ENCODE measurements at places on chromosomes 6 and 20.

- peaks cover 14% of the 10 kb centered on the region for H3K27me3 ChIP-seq
- no peak for DNase-seq
- H3K27ac ChIP-seq: no peak overlapping the region
- H3K4me1 ChIP-seq: peaks cover 9% of the 10 kb centered on the region
- no peaks in the 10 kb centered on the region for H3K36me3 ChIP-seq
- no peak overlapping the region for H3K4me3 ChIP-seq
Measured at GRCh38 chr6:7053125-7053774, 54.5 kb upstream of the RREB1 start.

DNA sequence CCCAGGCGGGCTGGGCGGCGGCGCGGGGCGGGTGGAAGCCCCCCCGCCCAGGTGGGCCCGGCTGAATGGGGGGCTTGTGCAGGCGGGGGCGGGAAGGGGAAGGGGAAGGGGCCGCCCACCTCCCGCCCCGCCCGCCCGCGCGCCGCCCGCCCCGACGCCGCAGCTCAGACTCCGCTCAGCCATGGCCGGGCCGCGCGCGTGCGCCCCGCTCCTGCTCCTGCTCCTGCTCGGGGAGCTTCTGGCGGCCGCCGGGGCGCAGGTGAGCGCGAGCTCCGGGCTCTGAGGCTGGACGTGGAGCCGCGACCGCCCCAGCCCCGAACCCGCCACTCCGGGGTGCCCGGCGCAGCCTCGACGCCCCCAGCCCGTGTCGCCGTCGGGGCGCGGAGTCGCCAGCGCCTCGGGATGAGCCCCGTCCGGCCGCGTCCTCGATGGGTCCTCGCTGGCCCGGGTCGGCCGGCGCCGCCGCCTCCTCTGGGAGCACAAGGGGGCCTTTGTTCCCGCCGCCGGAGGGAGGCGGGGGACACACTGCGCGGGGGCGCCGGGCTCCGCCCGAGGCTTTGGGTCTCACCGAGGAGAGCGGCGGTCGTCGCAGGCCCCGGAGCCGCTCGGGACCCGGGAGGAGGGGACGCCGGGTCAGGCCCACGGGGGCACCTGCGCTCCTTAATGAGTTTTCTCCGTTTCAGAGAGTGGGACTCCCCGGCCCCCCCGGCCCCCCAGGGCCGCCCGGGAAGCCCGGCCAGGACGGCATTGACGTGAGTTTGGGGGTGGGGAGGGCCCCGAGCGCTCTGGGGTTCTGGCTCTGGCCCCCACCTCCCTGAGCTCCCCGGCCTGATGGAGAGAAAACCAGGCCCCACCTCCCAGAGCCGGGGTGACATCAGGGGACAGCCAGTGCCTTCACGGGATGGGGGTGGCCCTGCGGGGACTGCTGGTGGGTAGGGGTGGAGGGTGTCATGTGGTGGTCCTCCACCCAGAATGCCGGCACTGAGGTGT, at the start of gene COL9A3:
Gene COL9A3 (plus strand): TSS at position 167 of the 990 bp plus-strand sequence. CDS start 15 bp downstream, at position 182.
- peaks cover 18% of the 10 kb centered on the region for H3K4me1 ChIP-seq
- DNase-seq: no peak
- no peak within 1 kb of the TSS for H3K27ac ChIP-seq
- H3K36me3 ChIP-seq: peaks cover 6% of the 10 kb centered on the region

DNA sequence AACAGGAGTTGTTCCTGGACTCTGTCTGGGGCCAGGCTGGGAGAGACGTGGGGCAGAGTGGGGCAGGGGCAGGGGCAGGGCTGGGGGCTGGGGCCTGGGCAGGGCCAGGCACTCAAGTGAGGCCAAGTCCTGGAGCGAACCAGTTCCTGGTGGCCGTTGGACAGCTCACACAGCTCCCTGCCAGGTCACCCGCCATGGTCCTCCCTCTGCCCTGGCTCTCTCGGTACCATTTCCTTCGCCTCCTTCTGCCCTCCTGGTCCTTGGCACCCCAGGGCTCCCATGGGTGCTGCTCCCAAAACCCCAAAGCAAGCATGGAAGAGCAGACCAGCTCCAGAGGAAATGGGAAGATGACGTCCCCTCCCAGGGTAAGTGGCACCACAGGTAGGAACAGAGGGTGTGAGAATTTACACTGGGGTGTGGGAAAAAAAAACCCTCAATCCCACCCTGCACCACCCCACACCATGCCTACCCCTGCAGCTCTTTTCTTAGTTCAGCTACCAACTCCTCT, at the start of gene MCCD1:
Gene MCCD1 (plus strand): TSS at position 142 of the 508 bp plus-strand sequence. CDS start 53 bp downstream, at position 195.
- no peak for DNase-seq
- no peaks in the 10 kb centered on the region for H3K27me3 ChIP-seq
- no peak within 1 kb of the TSS for H3K4me3 ChIP-seq

DNA sequence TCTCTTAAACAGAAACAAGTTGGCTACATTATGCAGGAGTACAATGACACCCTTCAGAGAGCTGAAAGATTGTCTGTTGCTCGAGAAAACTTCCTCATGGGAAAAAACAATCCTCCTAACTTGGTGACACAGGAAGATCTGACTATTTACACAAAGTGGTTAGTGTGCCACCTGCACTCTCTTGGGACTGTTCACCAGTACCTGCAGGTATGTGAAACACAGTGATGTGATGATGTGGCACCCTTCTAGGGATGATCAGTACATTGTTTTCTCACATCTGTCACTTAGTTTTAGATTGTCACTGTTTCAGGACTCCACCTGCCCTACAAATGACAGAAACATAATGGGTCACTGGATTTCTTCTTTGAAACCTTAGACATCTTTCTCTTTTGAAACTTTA, 101.8 kb downstream of the CEP57L1 start:
- H3K27me3 ChIP-seq: no peaks in the 10 kb centered on the region
- no peak overlapping the region for H3K4me3 ChIP-seq
- DNase-seq: no peak
- no peak overlapping the region for H3K27ac ChIP-seq
- H3K36me3 ChIP-seq: no peaks in the 10 kb centered on the region

DNA sequence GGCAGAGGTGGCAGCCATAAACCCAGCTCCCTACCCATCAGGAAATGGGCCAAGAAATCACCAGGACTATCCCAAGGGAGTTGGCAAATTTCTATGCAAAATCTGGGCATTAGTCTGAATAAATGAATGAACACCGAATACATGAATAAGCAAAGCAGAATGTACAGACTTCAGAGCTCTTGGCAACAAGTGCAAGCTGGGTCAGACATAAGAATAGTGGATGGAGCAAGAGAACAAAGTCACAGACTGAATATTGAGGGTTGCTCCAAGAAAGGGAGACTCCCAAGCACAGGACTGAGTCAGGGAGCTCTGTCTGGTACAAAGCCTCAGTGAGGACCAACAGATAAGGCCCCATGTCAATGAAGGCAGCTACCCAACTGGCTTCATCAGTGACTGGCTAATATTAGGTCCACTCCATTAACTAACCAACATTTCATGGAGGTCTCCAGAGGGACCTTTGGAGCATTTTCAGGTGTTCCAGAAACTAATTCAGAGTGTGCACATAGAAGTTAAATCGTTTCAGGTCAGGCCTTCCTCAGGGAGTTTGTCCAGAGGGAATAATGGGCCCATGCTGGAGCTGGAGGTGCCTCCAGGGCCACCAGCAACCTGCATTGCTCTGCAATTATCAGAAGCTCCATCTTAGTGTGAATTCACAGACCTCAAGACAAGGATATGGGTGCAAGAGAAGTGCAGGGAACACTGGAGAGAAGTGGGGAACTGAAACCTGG, 191.5 kb upstream of the RALGAPA2 start:
- H3K4me1 ChIP-seq: no peaks in the 10 kb centered on the region
- H3K27me3 ChIP-seq: peaks cover 2% of the 10 kb centered on the region
- no peaks in the 10 kb centered on the region for H3K36me3 ChIP-seq

DNA sequence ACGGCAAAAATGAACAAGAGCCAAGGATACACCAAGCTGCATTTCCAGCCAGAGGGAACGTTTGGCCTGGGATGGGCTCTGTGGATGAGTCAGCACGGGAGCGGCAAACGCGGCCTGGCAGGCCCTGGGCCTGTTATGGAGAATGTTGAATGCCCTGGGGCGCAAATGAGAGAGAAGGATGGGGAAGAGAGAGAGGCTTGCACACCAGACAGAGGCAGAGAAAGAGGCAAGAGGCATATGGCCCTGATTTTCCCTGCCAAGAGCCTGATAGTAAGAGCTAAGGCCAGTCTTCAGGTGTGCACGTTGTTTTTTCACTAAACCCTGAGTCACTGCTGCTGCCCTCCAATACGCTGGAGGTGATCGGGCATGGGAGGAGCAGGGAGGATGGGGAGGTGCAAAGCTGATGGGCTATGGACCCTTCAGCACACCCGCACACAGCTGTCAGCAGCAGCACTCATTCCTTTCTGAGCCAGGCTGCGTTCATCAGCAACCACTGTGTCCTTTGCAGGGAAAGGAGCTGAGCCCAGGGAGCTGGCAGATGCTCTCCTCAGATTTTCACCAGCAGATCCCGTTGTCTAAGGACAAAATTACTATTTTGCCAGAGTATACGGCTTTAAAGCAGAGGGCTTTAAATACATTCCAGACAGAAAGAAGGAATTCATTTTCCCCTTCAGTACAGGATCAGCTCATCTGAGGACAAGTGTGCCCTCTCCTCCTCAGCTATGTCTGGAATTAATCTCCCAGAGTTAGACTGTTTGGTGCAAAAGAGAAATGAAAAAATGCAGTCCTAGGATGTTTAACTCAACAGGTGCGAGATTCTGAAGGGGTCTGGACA, 61.7 kb upstream of the SLC22A23 start:
- no peaks in the 10 kb centered on the region for H3K36me3 ChIP-seq
- H3K4me1 ChIP-seq: no peaks in the 10 kb centered on the region
- H3K27me3 ChIP-seq: peaks cover 2% of the 10 kb centered on the region
- no peak overlapping the region for H3K27ac ChIP-seq
- no peak for DNase-seq

GRCh38 chr20:63456429-63457284, 15.8 kb downstream of the KCNQ2 start:
- peaks cover 12% of the 10 kb centered on the region for H3K4me1 ChIP-seq
- H3K36me3 ChIP-seq: no peaks in the 10 kb centered on the region
- no peak overlapping the region for H3K4me3 ChIP-seq
- no peak overlapping the region for H3K27ac ChIP-seq
- no peaks in the 10 kb centered on the region for H3K27me3 ChIP-seq
- no peak for DNase-seq

GRCh38 chr6:21193790-21194475, 399.6 kb upstream of the SOX4 start:
- no peak for DNase-seq
- no peak overlapping the region for H3K27ac ChIP-seq
- H3K4me3 ChIP-seq: no peak overlapping the region
- H3K4me1 ChIP-seq: peaks cover 8% of the 10 kb centered on the region
- H3K27me3 ChIP-seq: no peaks in the 10 kb centered on the region

DNA sequence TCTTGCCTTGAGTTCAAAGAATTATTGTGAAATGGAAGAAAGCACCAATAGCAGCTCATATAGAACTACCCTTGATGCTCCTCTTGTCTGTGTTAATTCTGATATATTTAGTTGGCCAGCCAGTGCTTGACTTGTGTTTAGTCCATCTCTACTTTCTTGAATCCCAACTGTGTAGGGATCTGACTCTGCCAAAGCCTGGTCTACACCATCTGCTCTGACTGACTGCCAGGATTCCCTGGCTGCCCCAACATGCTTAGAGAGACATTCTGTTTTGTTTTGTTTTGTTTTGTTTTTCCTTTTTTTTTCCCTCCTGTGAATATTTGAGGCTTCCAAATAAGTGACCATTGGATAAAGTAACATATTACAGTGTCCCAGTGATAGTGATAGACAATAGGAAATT, 953.7 kb upstream of the MANEA start:
- H3K4me3 ChIP-seq: no peak overlapping the region
- no peak for DNase-seq
- no peak overlapping the region for H3K27ac ChIP-seq
- H3K27me3 ChIP-seq: no peaks in the 10 kb centered on the region
- no peaks in the 10 kb centered on the region for H3K4me1 ChIP-seq
- no peaks in the 10 kb centered on the region for H3K36me3 ChIP-seq

GRCh38 chr20:2210646-2211552, 84.9 kb upstream of the TGM3 start:
- no peak for DNase-seq
- H3K4me3 ChIP-seq: no peak overlapping the region
- H3K27ac ChIP-seq: no peak overlapping the region
- H3K36me3 ChIP-seq: no peaks in the 10 kb centered on the region
- peaks cover 13% of the 10 kb centered on the region for H3K4me1 ChIP-seq

DNA sequence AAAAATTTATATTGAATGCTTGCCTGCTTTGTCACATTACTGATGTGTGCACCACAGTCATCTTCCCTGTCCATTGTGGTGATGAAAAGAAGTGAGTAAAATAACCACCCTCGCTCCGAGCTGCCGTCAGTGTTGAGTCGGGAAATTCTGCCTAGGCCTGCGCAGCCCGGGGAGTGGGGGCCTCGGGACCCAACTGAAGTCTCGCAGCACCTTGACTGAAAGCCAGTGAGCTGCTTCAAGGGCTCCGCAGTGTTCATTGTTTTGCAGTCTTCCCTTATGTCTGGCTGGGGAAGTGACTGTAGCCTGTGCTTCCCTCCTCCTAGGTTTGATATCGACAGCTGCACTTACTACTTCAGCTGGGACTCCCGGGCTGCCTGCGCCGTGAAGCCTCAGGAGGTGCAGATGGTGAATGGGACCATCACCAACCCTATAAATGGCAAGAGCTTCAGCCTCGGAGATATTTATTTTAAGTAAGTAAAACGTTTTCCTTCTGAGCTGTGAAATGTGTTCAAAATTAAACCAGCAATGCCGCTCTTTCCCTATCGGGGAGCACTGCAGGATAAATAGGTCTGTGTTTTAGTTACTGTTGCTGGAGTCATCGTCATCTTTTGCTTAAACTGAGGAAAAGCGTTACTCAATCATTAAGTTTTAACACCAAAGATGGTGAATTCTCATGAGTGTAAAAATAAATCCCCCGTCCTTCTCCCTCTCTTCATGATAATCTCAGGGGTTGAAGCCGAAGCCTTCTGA, 32.7 kb upstream of the SLC22A1 start:
- H3K27me3 ChIP-seq: no peaks in the 10 kb centered on the region
- no peaks in the 10 kb centered on the region for H3K4me1 ChIP-seq
- no peak overlapping the region for H3K4me3 ChIP-seq
- H3K36me3 ChIP-seq: peaks cover 95% of the 10 kb centered on the region
- no peak overlapping the region for H3K27ac ChIP-seq
- no peak for DNase-seq

- no peak overlapping the region for H3K27ac ChIP-seq
- H3K36me3 ChIP-seq: no peaks in the 10 kb centered on the region
- no peaks in the 10 kb centered on the region for H3K4me1 ChIP-seq
- H3K27me3 ChIP-seq: no peaks in the 10 kb centered on the region
- DNase-seq: no peak
- no peak overlapping the region for H3K4me3 ChIP-seq
Measured at GRCh38 chr6:48412656-48413055, 301.7 kb upstream of the PTCHD4 start.

DNA sequence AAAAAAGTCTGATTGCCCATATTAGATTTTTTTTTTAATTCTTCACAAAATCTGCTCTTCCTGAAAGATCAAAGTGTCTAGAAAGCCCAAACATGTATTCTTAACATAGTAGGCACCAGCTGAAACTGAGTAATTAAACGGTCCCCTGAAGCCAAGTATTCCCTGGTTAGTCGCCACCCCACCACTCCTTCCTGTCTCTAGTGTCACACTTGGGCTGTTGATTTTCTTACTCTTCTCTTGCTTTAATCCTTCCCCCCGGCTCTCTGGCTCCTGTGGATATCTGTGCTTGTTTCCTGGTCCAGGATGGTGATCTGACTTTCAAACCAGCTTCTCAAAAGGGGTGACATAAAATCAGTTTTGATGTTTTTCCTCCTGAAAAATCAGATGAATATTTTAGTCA, 162.9 kb downstream of the QKI start:
- H3K27me3 ChIP-seq: no peaks in the 10 kb centered on the region
- no peak overlapping the region for H3K27ac ChIP-seq
- no peaks in the 10 kb centered on the region for H3K4me1 ChIP-seq

Measured in CD4-positive, CD25-positive, alpha-beta regulatory T cell (primary cell).